Type B pancreatic cell (in vitro differentiated cells): ENCODE measurements at places on chromosomes 7 and 10. TPM values are rescaled to one million over a fixed set of nuclear protein-coding genes. Genes with fewer than 3 reads are reported as not detected.

- DNase-seq, result no peak
- H3K36me3 ChIP-seq, result peaks cover 9% of the 10 kb centered on the region
- no peak overlapping the region for H3K4me3 ChIP-seq
- H3K27me3 ChIP-seq, result no peaks in the 10 kb centered on the region
- peaks cover 31% of the 10 kb centered on the region for H3K4me1 ChIP-seq
These were observed 65.4 kb upstream of the TNS3 start for GRCh38 chr7:47647181-47647917.

- DNase-seq, result no peak
- H3K4me3 ChIP-seq, result no peak overlapping the region
- H3K4me1 ChIP-seq, result no peaks in the 10 kb centered on the region
- H3K27me3 ChIP-seq, result peaks cover 18% of the 10 kb centered on the region
- H3K36me3 ChIP-seq, result no peaks in the 10 kb centered on the region
These were observed 9.6 kb downstream of the RET start for GRCh38 chr10:43086321-43086942.

DNA sequence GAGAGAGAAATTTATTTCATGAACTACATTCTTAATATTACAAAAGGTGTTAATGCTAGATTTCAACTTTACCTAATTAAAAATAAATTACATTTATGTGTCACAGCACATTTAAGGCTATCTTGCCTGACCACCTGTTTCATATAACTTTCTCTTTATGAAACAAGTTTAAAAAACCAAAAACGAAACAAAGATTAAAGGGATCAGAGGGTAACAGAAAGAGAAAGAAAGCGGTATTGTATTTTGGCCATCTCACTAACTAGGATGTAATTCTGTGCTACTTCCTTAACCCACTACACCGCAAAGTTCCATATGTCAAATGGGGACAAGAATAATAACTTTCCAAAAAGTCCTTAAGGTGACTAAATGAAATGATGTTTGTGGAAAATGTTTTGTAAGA lies 6.3 kb upstream of the RHOBTB1 start:
- H3K4me1 ChIP-seq, result no peaks in the 10 kb centered on the region
- H3K36me3 ChIP-seq, result no peaks in the 10 kb centered on the region
- no peak for DNase-seq
- H3K27me3 ChIP-seq, result no peaks in the 10 kb centered on the region

DNA sequence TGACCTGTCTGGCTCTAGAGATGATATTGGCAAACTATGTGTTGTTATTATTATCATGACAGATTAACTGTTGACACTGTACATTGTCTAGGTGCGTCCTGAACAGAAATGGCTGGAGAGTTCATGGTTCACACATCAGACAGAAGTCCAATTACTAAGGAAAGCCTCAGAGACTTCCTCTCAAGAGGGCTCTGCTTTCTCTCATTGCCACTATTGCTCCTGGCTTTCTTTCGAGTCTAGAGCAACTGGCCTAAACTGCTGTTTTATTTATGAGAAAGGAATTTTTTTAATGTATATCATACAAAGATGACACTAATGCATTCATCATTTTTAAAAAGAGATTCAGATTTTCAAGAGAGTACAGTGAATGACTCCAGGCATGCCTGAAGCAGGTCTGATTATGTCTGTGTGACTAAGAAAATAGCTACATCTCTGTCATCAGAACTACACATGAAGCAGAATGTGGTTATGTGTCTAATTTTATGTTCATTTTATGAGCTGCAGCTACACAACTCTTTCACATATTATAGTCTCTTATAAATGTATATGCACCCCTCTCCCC lies 30.4 kb downstream of the NRCAM start:
- H3K27me3 ChIP-seq, result no peaks in the 10 kb centered on the region
- no peak overlapping the region for H3K27ac ChIP-seq
- H3K36me3 ChIP-seq, result peaks cover 4% of the 10 kb centered on the region
- no peak overlapping the region for H3K4me3 ChIP-seq
- DNase-seq, result no peak
- peaks cover 13% of the 10 kb centered on the region for H3K4me1 ChIP-seq

DNA sequence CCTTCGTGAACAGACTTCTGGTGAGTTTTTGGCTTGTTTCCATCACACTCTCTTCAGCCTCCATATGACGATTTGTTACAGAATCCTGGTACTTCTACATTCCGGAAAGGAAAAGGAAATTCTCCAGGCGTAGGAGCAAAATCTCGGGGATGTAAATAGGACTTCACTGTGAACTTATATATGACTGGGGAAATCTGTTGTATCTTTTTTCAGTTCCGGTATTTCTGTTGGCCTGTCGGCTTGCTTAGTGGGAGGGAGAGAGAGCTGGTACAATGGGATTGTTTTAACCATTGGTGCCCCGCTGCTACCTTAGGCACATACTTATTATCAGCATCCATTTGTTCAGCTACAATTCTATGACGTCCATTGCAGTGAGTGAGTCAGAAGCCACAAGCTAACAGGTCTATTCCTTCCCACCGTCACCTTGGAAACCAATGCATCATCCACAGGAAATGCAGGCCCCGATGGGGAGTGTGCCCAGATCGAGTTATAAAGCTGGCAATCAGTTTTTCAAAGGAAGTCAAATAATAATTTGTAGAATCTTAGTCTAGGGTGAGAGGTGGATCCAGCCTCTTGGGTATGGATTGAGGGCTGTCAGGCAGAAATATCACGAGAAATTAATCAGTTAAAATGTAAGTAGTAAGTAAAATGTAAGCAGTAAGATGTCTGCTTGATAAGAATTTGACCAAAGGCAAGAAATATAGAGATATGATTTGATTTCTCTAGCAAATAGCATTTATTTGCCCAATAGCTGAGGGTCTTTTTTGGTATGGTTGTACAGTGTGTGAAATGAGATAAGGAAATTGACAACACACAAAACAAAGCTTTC lies 92.0 kb upstream of the MKLN1 start:
- H3K36me3 ChIP-seq, result no peaks in the 10 kb centered on the region
- DNase-seq, result no peak
- H3K27me3 ChIP-seq, result peaks cover 3% of the 10 kb centered on the region
- H3K4me3 ChIP-seq, result no peak overlapping the region
- H3K27ac ChIP-seq, result no peak overlapping the region

GRCh38 chr7:108072116-108072515 lies 58.0 kb downstream of the LAMB4 start:
- no peaks in the 10 kb centered on the region for H3K36me3 ChIP-seq
- no peak overlapping the region for H3K4me3 ChIP-seq
- H3K27me3 ChIP-seq, result peaks cover 10% of the 10 kb centered on the region
- peaks cover 7% of the 10 kb centered on the region for H3K4me1 ChIP-seq
- no peak for DNase-seq

GRCh38 chr7:102170393-102170970 lies 116.2 kb upstream of the SH2B2 start:
- no peak for DNase-seq
- peak overlapping the region; percentile 11 for H3K4me3 ChIP-seq
- H3K4me1 ChIP-seq, result peaks cover 14% of the 10 kb centered on the region

- peak overlapping the region; percentile 19 for H3K27ac ChIP-seq
- no peak for DNase-seq
- H3K4me3 ChIP-seq, result no peak overlapping the region
- H3K36me3 ChIP-seq, result peaks cover 3% of the 10 kb centered on the region
- H3K27me3 ChIP-seq, result no peaks in the 10 kb centered on the region
These were observed 108.1 kb downstream of the ANLN start for GRCh38 chr7:36497775-36498174.

DNA sequence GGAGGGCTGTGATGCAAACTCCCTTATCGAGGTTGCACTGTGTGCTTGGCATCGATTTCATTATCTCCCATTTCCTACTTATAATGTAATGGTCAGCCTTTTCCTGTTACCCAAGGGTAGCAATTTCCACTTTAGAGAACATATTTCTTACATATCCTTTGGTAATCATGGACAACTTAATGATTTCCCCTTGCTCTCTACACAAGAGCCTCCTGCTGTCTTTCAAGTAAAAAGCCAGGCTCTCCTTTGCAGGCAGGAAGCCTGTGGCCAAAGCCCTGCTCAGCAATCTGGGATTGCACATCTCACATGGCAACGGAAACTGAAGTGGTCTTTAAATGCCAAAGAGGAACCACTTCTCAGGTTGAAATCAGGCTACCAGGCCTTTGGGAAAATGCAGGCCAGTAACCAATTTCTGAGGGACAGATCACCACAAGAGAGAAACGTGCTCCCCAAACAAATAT lies 86.7 kb upstream of the IKZF1 start:
- H3K4me3 ChIP-seq, result no peak overlapping the region
- H3K36me3 ChIP-seq, result no peaks in the 10 kb centered on the region
- DNase-seq, result no peak
- no peaks in the 10 kb centered on the region for H3K27me3 ChIP-seq
- H3K4me1 ChIP-seq, result peaks cover 3% of the 10 kb centered on the region
- H3K27ac ChIP-seq, result no peak overlapping the region

- DNase-seq, result no peak
- no peak overlapping the region for H3K4me3 ChIP-seq
- H3K27ac ChIP-seq, result no peak overlapping the region
- no peaks in the 10 kb centered on the region for H3K27me3 ChIP-seq
- H3K36me3 ChIP-seq, result no peaks in the 10 kb centered on the region
These were observed 624.7 kb upstream of the IGFBP3 start for GRCh38 chr7:46545790-46546189.

DNA sequence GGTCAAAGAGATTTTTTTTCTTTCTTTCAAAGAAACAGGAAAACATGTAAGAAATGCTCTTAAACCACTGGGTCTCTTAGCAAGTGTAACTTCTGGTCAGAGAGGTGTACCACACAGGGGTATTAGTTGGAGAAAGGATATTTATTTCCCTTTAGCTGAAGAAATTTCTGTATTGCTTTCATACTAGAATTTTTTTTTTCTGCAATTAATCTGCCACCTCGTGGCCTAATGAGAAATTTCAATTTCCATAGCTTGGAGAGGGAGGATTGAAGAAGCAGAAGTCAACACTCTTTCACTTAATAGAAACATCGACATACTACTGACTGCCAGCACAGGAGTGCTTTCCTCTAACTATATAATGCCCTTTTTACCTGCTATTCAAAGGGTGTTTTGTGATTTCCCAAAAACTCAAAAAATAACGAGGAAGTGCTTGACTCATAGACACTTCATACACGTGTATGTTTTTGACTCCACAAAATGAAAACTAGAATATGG lies 177.6 kb upstream of the NAMPT start:
- H3K36me3 ChIP-seq, result no peaks in the 10 kb centered on the region
- DNase-seq, result no peak
- no peak overlapping the region for H3K4me3 ChIP-seq
- no peak overlapping the region for H3K27ac ChIP-seq
- no peaks in the 10 kb centered on the region for H3K4me1 ChIP-seq

DNA sequence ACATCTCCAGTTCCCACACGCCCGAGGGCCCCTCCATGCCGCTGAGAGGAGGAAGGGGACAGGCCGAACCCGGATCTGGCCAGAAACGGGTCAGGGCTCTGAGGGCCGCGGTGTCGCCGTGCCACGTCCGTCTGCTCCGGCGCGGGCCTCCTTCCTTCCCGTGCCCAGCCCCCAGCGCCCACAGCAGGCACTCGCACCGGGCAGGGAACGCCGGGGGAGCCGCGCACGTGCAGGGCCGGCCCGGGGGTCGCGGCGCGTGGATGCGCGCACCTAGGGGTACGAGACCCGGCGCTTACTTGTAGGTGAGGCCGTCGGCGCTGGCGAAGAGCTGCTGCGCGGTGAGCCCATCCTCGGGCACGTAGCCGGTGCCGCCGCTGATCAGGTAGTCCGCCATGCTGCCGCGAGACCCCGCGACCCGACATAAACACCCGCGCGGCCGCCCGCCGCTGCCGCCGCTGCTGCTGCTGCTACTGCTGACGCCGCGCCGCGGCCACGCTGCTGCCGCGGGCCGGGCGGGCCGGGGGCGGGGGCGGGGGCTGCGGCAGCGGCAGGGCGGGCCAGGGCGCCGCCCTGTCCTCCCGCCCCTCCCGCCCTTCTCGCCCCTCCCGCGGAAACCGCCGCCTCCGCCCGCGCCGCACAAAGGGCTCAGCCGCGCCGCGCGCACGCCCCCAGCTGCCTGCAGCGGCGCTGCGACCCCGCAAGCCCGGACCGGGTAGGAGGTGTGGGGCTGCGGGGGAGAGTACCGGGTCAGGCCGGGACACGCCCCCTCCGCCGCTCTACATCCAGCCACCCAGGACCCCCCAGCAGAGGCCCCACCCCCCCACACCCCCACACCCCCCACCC lies 4.1 kb downstream of the IMPDH1 start:
- peak overlapping the region; percentile 82 for H3K27ac ChIP-seq
- no peaks in the 10 kb centered on the region for H3K36me3 ChIP-seq
- peaks cover 12% of the 10 kb centered on the region for H3K27me3 ChIP-seq
- H3K4me3 ChIP-seq, result peak overlapping the region; percentile 88

GRCh38 chr7:33849004-33849403 lies 56.3 kb upstream of the BMPER start:
- no peak for DNase-seq
- peaks cover 46% of the 10 kb centered on the region for H3K27me3 ChIP-seq
- H3K4me3 ChIP-seq, result no peak overlapping the region
- H3K4me1 ChIP-seq, result no peaks in the 10 kb centered on the region
- H3K27ac ChIP-seq, result no peak overlapping the region

- H3K27me3 ChIP-seq, result peaks cover 2% of the 10 kb centered on the region
- DNase-seq, result no peak
- H3K36me3 ChIP-seq, result peaks cover under 1% of the 10 kb centered on the region
- H3K4me3 ChIP-seq, result no peak overlapping the region
These were observed 273.7 kb downstream of the CCDC3 start for GRCh38 chr10:12727832-12728215.

DNA sequence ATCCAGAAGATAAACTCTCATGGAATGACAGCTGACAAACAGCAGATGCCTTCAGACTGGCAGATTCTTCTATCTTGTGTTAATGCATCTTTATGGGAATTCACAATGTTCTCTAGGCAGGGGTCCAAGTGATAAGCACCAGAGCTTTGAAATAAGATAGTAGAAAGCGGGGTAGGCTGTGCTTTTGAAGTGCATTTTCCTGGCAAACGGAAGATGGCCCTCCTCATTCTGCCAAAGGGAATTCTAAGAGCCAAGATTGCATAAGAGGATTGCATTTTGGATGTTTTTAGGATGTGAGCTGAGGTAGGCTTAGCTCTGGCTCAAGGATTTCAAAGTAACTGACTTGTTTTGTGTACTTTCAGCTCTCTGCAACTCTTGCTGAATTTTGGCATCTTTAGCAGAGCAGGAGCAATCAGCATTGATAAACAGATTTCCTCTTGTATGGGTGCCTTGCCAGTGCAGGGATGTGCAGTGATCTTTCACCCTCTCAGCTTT lies 298.5 kb upstream of the KLF6 start:
- no peak for DNase-seq
- peaks cover 29% of the 10 kb centered on the region for H3K4me1 ChIP-seq
- H3K36me3 ChIP-seq, result no peaks in the 10 kb centered on the region
- H3K4me3 ChIP-seq, result no peak overlapping the region
- H3K27ac ChIP-seq, result peak overlapping the region; percentile 13

DNA sequence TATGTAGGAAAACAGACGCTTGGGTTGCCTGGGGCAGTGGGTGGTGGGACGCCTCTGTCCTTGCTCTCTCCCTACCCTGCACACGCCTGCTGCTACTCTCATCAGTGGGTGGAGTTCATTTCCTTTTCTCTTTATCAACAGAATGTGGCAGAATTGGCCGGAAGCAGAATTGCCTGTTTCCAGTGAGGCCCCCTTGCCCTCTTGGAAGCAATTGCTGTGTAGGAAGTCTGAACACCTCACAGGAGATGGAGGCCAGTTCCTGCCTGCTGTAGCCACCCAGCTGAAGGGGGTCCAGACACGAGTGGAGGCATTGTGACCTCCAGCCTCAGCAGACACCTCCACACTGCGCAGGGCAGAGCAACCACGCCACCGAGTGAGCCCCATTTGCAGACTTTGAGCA lies 331.6 kb upstream of the ZNF32 start:
- H3K27ac ChIP-seq, result no peak overlapping the region
- peaks cover 6% of the 10 kb centered on the region for H3K27me3 ChIP-seq
- H3K36me3 ChIP-seq, result no peaks in the 10 kb centered on the region
- H3K4me1 ChIP-seq, result peaks cover 10% of the 10 kb centered on the region
- no peak for DNase-seq

The LIPJ gene
- 0.12 and 0.29 TPM in 2 replicates for total RNA-seq

The BMPER gene
- total RNA-seq, result 2.5 and 10.2 TPM in 2 replicates

The RAPGEF5 gene
- total RNA-seq, result 11.7 and 13.3 TPM in 2 replicates
